Neural progenitor cell (in vitro differentiated cells): ENCODE measurements at places on chromosomes 11 and 22.
A peak's percentile ranks its signal among the peaks of the same experiment; 100 is the strongest.

DNA sequence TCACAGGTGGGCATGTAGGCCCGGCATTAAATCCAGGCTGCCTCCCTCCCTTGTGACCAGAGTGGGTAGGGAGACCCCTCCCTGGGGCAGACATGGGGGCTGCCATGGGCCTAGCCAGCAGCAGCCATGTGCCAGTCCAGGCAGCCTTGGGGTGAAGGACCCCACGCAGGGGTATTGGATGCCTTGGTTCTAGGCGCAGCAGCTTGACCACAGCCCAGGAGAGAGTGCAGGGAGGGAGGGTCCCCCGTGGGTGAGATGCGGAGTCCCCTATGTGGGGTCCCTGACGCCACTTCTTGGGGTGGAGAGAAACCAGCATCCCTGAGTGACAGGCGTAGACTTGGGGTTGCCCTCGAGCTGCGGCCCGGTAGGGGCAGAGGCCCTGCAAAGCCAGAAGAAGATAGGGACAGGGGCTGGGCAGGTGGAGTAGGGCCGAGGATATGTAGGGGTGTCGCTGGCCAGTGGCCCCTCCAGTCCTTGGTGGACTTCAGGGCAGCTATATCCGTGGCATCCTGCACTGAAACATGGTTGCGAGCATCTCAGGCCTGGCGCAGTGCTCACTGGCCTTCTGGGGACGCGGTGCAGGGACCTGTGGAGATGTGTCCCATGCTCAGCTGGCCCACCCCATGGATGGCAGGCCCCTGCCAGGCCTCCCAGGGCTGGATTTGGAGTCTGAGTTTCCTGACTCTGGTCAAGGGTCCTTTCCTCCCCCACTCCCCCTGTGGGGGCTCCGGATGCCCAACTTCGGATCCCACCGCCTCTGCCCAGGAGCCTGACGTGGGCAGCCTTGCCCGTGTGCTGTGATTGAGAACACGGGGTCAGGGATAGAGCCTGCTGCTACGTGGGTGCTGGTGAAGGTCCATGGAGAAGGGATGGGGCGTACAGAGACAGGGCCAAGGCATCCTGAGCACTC is 1179.8 kb downstream of the BRD1 start:
- DNase-seq: no peak

GRCh38 chr11:84345597-84345996 is 1059.4 kb upstream of the CCDC90B start:
- no peak for DNase-seq

- no peak for DNase-seq
These were observed 28.3 kb downstream of the NECTIN1 start for GRCh38 chr11:119700536-119701346.

- DNase-seq: no peak
These were observed 640.9 kb downstream of the BRD1 start for GRCh38 chr22:49186762-49187161.

DNA sequence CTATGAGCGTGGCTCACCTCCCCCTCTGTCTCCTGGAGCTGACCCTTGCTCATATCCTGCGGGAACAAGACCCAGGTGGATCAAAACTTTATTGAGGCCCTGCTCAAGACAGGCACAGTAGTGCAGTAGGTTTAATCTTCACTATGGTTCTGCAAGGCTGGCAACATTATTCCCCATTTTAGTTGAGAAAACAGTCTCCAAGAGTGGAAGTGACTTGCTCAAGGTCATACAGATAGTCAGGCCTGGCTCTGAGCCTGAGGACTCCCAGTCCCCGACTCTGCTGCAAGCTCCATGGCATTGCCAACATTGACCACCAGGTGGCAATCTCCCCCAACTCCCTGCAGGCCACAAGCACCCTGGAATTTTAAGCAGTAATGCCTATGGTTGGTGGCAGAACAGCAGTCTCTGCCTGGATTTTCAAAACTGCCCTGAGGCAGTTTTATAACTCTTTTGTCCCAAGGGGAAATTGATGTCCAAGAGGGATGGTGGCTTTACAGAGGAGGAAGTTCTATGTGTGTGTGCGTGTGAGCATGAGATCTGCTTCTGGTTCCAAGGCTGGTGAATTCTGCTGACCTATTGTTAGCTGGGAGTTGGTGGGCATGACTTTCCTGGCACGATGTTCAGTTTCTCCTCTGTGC is 34.1 kb downstream of the NEU3 start:
- DNase-seq: peak; percentile 82

DNA sequence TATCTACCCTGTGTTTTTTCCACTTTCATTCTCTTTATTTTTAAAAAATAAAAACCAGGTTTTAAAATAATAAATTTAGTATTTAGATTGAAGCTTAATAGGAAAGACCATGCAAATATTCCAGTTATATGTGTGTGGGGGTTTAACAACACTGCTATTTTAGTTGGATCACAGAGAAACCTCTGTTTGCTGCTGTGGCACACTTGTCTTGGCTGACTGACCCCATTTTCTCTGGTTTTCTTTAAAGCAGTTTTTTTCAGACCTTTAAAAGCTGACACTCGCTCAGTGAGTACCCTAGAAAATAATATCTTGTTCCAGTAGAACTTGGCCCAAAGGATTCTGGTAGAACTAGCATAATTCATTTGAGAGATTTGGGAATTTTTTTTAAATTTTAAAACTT is 31.6 kb downstream of the ACER3 start:
- DNase-seq: no peak

DNA sequence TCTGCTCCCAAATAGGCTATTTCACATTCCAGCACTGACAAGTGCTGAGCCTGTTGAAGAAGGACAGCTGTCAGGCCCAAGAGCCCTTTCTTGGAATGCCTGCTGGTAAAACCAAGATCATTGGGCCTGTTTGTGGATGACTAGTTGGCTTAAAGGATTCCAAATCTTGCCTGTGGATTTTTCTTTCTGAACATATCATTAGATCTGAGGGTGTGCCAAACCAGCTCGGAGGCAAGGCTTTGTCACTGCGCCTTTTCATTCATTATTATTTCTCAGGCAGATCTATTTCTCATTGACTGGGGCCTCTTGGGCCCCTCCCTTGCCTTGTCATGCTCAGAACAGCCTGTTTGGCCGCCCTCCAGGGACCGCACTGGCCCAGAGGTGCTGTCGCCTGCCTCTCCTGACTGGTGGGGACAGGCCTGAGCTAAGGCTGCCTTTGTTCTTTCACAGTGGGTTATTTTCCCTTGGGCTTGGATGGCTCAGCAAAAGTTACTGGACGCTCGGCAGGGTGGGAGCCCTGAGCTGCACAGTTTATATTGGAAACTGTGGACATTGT is 222.7 kb upstream of the SESN3 start:
- no peak for DNase-seq

DNA sequence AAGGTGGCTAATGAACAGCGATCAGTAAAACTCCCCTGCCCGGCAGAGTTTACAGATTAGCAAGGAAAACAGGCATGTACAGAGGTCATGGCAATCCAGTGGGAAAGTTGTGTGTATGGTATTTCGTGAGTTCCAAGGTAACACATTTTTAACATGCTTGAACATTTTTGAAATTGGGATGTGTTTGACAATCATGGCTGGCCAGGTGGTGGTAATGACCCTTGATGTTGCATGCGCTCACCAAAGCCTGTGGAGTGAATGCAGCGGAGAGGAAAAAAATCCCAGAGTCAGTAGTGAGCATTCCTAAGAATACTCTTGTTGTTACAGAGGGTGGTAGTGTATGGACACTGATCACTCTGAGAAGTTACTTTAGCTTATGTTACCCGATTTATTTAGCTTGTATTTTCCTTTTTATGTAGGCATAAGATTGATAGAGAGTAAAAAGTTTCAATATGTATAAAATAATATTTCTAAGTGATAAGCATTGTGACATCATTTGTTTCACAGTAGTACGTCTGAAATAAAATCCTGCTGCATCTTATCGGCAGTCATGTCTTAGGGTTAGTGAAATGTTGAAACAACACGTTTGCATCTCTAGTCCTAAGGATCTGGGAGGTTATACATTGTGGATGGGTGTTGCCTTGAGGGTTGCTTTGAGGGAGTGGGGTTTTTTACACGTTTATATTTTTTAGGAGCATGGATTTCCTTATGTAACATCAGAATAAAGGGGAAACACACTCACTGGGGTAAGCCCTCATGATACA is 8.7 kb downstream of the TEAD1 start:
- DNase-seq: no peak

GRCh38 chr22:46079861-46080821 is 70.2 kb upstream of the PPARA start:
- DNase-seq: no peak

DNA sequence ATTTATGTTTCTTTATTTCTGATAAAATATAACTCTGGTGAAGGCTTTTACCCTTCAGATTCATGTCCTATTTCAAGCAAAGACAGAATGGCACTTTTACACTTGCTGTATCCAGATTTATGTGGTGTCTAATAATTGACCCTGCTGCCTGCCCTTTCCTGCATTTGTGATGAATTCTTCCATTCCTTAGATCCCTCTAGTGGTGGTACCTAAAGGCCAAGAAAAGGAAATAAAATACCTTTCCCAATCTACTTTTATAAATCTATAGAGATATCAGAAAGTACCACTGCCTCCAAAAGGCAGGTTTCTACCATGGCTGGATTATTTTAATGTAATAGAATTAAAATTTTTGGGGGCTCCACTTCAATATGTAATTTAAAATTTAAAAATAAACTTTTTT is 34.2 kb downstream of the CCDC81 start:
- no peak for DNase-seq

GRCh38 chr11:77095551-77096490 is 6.8 kb upstream of the OMP start:
- DNase-seq: peak; percentile 27

- DNase-seq: no peak
These were observed 38.6 kb downstream of the GGTLC2 start for GRCh38 chr22:22682807-22683667.

DNA sequence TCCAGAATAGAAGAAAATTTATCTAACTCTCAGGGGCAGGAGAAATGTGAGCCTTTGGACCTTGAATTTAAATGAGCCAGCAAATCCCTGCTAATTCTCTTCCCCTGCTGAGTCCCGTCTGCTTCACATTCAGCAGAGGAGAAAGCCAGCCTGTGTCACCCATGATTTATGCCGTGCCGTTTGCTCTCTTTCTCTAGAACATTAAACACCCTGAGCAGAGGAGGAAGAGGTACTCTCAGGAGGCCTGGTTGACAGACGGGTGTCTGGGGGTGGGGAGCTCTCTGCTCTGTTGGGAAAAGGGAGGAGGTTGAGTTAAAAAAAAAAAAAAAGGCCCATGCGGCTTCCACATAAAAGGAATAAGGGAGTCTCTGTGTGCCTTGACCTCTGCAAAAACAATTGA is 11.3 kb upstream of the MTMR3 start:
- DNase-seq: peak; percentile 46

DNA sequence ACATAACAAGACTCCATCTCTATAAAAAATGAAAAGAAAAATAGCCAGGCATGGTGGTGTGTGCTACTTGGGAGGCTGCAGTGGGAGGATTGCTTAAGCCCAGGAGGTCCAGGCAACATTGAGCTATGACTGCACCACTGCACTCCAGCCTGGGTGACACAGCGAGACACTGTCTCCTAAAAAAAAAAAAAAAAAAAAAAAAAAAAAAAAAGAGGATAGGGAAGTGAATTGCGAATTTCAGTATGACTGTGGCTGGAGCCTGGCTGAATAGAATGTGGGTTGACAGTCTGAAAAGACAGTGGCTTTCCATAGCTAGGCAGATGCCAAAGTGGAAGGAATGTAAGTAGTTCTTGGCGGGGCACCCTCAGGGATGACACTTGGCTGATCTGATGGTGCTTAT is 6.4 kb upstream of the LDHAL6A start:
- DNase-seq: no peak

DNA sequence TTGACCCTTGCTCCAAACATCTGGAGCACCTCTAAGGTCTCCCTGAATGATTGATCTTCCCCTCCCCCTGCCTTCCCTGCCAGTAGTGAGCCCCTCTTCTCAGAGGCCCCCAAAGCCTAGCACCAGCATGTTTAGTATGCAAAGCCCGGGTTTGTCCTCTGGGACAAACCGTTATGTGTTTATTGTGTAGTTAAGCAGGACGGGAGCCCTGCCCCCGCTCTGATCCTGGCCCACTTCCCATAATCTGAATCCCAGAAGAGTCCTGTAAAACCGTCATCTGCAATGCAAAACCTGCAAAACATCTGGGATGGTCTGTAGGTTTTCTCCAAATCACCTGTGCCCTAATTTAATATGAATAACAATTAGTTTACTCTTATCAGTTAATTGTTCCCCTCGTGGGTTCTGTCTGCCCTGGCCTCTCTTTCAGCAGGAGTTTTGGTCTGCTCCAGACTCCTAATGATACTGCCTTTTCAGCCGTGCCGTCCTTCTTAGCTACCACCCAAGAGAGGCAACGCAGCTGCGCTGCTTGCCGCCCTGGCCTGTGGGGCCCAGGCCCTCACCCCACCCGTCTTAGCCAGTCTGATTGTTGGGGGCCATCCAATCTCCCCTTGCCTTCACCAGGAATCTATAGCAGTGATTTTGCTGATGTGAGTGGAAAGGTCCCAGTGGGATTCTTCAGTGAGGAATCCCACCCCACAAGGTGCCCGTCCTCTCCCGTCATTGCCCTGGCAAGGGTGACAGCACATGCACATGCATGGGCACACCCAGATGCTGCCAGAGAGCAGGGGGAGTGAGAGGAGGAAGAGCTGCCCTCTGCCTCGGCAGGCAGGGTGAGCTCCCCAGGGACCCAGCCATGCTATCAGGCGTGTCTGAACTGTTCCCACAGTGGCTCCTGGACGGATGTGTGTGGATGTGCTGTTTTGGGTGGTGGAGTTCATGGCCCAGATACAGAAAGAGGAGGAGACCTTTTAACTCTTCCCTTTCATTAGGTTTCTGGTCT is 3.0 kb upstream of the B3GAT1 start:
- DNase-seq: peak; percentile 32

DNA sequence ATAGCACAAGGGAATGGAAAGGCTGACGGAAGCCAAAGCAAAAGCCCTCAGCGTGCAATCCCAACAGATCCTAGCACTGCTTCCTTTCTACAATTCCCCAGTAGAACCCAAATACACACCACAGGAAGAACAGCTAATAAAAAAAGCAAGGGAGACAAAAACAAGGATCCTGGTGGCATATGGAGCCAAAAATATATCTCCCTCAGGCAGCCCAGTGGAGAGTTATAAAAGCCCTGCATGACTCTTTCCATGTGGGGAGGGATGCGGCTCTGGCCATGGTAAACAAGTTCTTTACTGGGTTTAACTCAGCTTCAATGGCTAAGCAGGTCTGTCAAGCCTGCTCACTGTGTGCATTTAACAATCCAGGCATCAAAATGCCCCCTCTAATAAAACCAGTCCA is 88.1 kb downstream of the PIWIL4 start:
- no peak for DNase-seq

DNA sequence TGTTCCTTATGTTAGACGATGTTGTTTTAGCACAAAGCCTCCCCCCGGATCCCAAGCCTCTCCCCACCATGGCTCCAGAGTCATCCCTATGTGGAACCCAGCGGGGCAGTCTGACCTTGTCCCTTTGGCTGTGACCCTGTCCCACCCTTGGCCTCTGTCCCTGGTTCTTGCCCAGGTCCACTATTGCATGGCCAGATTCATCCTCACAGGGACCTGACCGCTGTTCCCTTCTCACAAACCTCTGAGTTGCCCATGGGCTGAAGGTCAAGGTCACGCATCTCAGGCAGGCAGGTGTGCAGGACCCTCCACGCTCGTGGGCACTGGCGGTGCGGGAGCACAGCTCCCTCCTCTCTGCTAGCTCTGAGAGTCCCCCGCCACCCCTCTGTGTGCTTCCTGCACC is 39.0 kb downstream of the BCR start:
- no peak for DNase-seq

- DNase-seq: no peak
These were observed 388.4 kb downstream of the BUD13 start for GRCh38 chr11:116384407-116384806.

- peak; percentile 64 for DNase-seq
These were observed 92.3 kb upstream of the ANO1 start for GRCh38 chr11:69985641-69986439.
